ENCODE measurements at places on chromosomes 3 and 15.

- DNase-seq, result no peak
Observed at GRCh38 chr3:143427631-143428030, 308.1 kb downstream of the CHST2 start.

- DNase-seq, result no peak
Observed at GRCh38 chr3:80993241-80993945, 768.1 kb downstream of the GBE1 start.

DNA sequence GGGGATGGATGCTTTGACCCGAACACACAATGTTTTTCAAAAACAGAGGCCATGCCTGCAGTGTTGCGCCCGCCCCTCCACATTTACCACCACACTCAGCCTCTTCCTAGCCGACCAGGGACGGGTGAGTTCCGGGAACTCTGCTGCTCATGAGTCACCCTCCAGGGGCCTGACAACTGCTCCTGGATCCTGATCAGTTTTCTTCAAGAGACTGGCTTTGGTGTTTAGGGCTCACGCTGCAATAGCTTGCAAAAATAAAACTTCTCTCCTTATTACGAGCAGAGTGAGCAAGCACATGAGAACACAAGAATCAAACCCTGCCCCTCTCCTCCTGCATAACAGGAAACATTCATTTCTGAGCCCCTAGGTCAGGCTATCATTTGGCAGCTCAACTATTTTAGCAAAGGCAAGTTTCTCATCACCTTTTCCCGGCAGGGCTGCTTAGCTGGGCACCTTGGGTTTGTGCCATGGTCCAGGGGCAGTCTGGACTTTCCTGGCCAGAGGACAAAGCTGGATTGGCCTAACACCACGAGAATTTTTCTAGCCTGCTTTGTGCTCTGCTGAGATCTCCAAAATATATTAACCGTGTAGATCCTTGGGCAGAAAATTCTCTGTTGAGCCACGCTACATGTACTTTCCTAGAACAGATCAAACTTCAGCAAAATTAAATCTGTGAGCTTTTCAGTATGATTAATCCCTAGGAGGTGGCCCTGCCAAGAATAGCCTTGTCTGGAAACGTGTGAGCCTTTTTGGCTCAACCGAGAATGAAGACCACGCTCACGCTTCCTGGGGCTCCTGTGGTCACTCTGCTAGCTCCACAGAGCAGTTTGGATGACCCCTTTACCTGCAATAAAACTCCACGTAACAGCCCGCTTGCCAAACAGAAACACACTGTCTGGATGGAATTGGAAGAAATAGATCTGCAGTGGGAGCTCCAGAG is 52.7 kb upstream of the SPATA12 start:
- peak; percentile 94 for DNase-seq

DNA sequence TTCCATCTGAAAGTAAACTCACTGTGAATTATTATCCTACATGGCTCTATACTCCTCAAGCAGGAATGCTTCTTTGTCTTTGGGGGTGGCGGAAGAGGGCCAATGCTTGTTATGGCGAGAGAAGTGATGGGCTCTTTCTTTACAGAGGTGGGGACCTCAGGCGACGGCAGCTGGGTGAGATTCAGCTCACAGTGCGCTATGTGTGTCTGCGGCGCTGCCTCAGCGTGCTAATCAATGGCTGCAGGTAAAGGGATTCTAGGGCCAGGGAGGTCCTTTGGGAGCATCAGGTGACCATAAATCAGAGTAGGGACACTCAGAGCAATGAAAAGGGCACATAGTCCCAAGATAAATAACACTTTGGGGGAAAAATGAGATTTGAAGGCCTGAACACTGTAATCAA is 39.0 kb downstream of the ESYT3 start:
- DNase-seq, result no peak

DNA sequence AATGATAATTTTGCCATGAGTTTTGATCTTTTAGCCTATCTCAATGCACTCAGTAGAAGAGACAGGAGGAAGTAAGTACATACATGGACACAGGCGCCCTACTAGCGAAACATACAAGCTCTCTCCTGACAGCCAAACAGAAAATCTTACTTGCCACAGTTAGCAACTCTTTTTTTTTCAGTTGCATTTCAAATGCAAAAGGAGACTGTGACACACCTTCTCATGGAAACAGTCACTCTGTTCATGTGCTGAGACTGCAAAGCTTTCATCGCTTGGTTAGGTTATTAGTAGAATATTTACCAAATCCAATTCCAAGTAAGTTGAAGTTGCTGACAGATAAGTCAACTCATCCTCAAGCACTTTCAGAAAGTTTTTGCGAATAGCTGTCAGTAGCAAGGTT is 223.3 kb downstream of the FOXP1 start:
- DNase-seq, result no peak

GRCh38 chr3:117282566-117282965 is 573.0 kb downstream of the TUSC7 start:
- no peak for DNase-seq

GRCh38 chr15:29900237-29901189 is 78.2 kb upstream of the TJP1 start:
- DNase-seq, result no peak

GRCh38 chr3:153746211-153746610 is 375.0 kb upstream of the ARHGEF26 start:
- DNase-seq, result no peak

DNA sequence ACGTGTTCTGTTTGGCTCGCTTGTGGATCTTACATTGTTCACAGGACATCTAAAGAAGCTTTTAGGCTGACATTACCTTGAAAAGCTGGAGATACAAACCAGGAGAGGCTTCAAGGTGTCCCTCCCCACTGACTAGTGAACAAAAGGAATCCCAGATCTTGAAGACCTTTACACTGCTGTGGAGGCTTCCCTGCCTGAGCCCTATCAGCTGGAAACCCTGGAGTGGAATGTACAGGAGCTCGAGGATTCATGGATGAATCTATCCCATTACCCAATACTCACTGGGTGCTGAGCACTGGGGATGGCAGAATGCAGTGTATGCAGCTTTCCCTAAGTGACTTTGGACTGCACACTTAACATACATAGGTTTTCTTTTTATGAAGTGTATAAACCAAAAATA is 82.3 kb upstream of the MFGE8 start:
- DNase-seq, result no peak

GRCh38 chr15:60086681-60087429 is 82.7 kb downstream of the FOXB1 start:
- DNase-seq, result no peak

- peak; percentile 95 for DNase-seq
Observed at GRCh38 chr3:29065211-29065785, 215.6 kb upstream of the RBMS3 start.

GRCh38 chr15:63288778-63289378 is 11.5 kb downstream of the APH1B start:
- DNase-seq, result peak; percentile 49
